Fibroblast of skin of left quadriceps (primary cell): ENCODE measurements at places on chromosomes 7 and 10.
A peak's percentile ranks its signal among the peaks of the same experiment; 100 is the strongest.

DNA sequence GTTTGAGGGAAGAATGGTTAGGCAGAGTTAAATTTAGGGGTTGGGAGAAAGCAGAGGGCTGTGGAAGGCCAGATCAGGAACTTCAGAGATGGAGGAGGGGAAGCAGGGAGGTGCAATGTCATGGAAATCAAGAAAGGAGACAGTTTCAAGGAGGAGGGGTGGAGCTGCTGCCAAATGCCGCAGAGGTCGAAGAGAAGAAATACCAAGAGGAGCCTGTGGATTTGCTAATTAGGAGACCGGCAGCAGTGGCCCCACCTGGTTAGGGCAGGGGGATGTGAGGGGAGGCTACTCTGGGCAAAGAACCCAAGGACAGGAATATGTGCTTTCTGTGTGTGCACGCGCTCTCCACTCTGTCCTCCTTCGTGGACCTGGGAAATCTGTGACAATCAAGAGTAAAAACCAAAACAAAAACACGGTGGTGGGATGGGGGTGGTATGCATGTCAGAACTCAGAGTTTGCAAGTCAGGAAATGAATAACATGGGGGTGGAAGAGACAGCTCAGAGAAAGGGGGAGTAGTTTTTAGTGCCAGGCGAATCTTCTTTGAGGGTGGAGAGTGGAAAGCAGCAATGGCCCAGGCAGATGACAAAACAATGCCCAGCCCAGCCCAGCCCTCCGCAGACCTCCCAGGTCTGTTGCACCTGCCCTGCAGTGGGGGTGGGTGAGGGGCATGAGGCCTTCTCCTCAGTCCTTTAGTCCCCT is 102.9 kb upstream of the PAX2 start:
- DNase-seq, result no peak

- no peak for DNase-seq
These were observed 313.4 kb downstream of the DNAJB6 start for GRCh38 chr7:157650131-157650631.

DNA sequence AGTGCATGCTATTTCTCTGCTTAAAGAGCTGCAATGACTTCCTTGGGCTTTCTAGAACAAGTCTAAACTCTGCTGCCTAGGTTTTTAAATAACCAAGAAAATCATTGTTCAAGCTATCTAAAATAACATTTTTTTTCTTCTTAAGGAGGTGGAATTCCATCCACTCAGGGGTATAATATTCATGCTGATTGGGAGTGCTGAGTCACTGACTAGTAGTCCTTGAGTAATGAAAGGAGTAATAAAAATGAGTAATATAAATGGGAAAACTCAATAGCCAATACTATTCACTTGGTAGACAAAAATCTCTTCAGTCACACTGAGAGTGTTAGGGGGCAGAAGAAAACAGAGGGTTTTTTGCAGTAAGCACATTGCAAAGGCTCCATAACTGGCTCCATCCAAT is 72.0 kb downstream of the GFRA1 start:
- peak; percentile 27 for DNase-seq

DNA sequence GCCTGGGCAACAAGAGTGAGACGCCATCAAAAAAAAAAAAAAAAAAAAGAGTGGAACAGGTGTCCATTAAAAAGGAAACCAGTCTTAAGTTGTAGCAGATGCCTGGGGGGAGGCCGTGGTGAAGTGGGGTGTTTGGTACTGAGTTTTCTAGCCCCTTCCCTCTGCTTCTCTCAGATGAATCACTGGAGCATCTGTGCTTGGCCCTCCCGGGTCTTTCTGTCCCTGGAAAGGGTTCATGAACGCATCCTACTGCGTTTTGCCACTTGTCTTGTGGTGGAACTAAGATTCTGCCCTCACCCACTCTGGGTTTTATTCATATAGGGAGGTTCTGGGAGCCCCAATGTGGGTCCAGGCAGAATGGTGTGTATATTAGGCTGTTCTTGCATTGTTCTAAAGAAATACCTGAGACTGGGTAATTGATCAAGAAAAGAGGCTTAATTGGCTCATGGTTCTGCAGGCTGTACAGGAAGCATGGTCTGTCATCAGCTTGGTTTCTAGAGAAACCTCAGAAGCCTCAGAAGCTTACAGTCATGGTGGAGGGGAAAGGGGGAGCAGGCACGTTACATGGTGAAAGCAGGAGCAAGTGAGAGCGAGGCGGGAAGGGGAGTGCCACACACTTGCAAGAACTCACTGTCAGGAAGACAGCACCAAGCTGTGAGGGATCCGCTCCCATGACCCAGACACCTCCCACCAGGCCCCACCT is 63.5 kb downstream of the CAMK1D start:
- DNase-seq, result no peak

DNA sequence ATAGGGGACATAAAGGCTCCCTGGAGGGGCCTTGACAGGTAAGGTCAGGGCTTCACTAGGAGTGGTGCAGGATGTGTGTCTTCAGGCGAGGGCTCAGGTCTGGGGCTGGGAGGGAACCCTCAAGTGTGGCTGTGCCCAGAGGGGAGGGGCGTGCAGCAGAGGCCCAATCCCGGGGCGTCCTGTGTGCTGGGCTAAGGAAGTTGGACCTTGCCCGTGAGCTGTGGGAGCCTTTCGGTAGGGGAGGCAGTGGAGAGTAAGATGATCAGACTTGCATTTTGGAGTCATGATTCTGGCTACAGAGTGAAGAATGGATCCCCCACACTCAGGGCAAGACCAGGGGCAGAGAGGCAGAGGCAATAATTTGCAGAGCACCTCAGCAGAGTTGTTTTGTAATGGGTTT is 145.4 kb downstream of the BUB3 start:
- DNase-seq, result no peak

DNA sequence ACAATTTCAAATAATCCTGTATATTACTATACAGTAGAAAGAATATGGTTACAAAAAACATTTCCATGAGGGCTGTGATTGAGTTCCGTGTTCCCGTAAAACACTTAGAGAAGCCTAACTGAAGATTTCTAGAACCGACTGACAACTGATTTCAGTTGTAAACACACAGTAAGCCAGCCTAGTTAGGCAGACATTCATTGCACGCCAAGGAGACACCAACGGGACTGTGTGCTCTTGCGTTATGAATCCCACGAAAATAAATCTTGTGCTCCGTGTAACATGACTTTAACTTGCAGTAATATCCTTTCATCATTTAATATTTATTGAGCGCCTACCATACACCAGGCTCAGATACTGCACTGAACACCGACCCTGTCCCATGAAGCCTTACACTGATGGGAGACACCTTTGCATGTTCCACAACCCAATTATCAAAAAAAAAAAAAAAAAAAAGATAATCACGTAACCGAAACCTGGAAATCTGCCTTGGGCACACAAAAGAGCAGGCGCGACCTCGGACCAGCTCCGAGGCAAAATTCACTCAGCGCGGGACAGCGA is 420 bp upstream of the KLHL7 start:
- DNase-seq, result no peak

DNA sequence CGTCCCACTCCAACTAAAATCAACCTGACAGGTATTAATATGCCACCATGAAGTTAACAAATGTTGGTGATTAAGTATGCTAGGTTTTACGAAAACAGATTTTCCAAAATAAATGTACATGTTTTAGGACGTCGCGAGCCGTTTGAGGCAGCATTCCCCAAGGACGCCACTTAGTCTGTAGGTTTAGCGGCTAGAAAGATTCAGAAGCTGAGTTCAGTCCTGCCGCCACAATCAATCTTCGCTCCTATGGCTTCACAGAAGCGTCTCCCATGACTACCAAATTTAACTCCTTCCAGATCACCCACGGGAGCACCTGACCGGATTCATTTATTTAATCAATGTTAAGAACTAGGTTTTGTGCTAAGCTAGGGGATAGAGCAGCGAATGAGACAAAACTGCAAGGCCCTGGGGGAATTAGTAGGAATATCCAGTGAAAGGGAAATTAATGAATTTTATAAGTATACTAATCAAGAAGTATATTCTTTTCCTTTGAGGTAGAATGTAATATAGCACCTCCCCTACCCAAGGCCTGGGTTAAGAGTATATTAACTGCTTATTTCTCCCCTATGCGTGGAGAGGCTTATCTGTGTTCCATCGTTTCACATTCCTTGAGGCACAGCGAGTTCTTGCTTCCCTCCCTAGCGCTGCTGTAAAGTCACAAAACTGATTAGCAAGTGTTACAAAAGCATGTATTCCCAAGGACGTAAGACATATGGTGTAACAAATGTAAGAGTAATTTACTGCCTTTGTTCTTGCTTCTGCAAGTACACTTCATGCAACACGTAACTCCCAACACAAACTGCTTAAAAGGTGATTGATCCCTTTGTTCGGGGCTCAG is 994 bp upstream of the CYP51A1 start:
- no peak for DNase-seq

DNA sequence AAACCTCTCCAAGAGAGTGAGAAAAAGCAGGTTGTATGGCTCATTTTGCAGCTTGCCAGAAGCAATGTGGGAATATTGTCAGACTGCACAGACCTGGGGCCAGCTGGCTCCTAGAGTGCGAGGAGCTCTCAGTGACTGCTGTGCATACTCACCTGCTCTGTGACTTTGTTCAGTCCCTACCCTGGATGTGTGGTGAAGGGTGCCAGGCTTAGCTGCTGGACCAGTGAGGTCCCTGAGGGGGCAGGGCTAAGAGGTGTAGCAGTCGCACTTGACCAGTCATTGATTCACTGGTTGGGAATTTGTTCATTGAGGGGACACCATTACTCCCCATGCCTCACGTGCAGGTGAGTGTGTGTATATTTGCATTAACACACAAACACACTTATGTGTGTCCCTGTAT is 60.1 kb downstream of the IKZF1 start:
- no peak for DNase-seq

DNA sequence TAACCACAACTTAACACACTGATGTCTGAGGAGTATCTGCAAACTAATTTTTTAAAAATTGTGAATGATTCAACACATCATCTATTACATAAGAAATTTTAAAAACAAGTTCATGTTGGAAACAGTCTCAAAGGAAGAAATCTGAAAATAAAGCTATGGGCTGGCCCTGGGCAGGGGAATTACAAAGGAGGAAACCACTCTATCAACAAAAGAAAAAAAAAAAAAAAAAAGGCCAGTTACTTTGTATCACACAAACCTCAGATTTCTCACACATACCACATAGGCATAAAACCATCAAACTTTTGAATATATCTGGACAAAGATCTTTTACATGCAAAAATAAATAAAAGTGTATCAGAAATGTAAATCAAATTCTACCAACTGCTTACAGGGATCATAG is 20.8 kb downstream of the TIAL1 start:
- DNase-seq, result no peak

- no peak for DNase-seq
These were observed 7.1 kb downstream of the FAM171A1 start for GRCh38 chr10:15364001-15364400.
